Neuronal stem cell (in vitro differentiated cells): ENCODE measurements at places on chromosomes 12 and 14.

DNA sequence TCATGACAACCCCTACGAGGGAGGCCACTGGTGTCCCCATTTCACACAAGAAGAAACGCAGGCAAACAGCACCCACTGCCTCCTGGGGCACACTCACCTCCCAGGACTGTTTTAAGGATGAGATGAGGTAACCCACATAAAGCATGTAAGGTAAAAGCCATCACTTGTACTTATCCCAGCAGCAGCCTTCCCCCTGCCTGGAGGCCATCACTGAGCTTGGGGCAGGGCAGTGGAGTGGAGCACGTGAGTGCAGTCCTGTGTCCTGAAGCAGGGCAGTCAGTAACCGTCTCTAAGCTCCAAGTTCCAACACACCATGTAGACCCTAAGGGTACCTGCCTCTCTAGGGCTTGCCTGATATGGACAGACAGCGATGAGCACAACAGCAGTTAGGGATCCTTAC is 1.7 kb downstream of the POLE start:
- no peak for DNase-seq
- H3K4me3 ChIP-seq, result peak overlapping the region; percentile 71
- H3K36me3 ChIP-seq, result peaks cover 33% of the 10 kb centered on the region
- H3K27me3 ChIP-seq, result no peaks in the 10 kb centered on the region
- H3K4me1 ChIP-seq, result no peaks in the 10 kb centered on the region

DNA sequence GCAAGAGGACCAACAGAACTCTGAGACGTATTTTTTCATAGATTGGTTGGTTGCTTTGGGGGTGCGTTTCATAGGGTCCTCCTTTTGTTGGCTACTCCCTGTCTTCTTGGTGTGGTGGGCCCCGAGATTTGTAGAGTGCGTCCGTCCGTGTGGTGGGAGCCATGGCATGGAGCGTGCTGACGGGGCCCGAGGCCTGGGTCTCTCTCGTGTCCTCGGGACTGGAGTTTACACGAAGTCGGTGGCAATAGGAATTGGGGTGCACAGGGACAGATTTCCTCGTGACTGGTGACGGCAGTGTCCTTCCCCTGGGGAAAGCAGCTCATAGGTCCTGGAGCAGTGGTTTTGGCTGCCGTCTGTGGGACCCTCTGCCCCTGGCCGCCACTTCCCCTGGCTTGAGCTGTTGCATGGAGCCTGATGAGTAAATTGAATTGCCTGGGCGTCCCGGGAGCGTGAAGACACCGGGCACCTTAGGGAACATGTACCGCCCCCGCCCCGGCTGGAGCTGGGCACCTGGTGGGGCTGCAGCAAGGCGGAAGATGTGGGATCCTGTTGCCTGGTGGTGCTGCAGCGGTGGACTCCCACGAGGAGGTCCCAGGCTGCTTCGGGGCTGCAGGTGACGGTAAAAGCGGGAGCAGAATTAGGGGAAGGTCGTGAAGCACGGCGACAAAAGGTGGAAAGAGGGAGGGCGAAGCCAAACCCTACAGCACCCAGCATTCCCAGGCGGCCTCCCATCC is 153.7 kb upstream of the ALG10B start:
- no peak overlapping the region for H3K4me3 ChIP-seq
- no peak for DNase-seq
- no peak overlapping the region for H3K27ac ChIP-seq
- no peaks in the 10 kb centered on the region for H3K4me1 ChIP-seq
- H3K36me3 ChIP-seq, result no peaks in the 10 kb centered on the region

GRCh38 chr12:74889563-74890236 is 319.9 kb downstream of the KCNC2 start:
- no peak overlapping the region for H3K27ac ChIP-seq
- no peak for DNase-seq
- H3K27me3 ChIP-seq, result no peaks in the 10 kb centered on the region
- H3K4me3 ChIP-seq, result no peak overlapping the region
- H3K36me3 ChIP-seq, result no peaks in the 10 kb centered on the region

- H3K27ac ChIP-seq, result no peak overlapping the region
- H3K4me3 ChIP-seq, result no peak overlapping the region
- DNase-seq, result no peak
Observed at GRCh38 chr12:52200781-52201450, 9.1 kb upstream of the KRT80 start.

GRCh38 chr12:69516950-69517349 is 46.8 kb downstream of the FRS2 start:
- no peaks in the 10 kb centered on the region for H3K27me3 ChIP-seq
- no peak overlapping the region for H3K27ac ChIP-seq
- no peak for DNase-seq

- no peaks in the 10 kb centered on the region for H3K36me3 ChIP-seq
- no peak overlapping the region for H3K4me3 ChIP-seq
- H3K4me1 ChIP-seq, result no peaks in the 10 kb centered on the region
Observed at GRCh38 chr14:92460541-92460915, 53.1 kb upstream of the RIN3 start.

DNA sequence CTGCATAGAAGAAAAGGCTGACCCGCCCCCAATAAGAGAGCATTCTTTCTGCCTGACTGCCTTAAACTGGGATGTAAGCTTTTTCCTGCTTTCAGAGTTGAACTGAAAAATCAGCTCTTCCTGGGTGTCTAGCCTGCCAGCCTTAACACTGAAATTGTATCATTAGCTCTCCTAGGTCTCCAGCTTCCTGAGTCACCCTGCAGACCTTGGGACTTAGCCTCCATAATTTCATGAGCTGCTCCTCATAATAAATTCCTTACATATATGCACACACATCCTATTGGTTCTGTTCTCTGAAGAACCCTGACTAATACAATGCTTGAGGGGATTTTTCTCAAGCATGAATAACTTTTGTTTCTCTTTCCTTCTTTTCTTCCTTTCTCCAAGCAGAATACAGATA is 76.4 kb upstream of the FAR2 start:
- no peak overlapping the region for H3K4me3 ChIP-seq
- DNase-seq, result no peak
- peaks cover 2% of the 10 kb centered on the region for H3K4me1 ChIP-seq

DNA sequence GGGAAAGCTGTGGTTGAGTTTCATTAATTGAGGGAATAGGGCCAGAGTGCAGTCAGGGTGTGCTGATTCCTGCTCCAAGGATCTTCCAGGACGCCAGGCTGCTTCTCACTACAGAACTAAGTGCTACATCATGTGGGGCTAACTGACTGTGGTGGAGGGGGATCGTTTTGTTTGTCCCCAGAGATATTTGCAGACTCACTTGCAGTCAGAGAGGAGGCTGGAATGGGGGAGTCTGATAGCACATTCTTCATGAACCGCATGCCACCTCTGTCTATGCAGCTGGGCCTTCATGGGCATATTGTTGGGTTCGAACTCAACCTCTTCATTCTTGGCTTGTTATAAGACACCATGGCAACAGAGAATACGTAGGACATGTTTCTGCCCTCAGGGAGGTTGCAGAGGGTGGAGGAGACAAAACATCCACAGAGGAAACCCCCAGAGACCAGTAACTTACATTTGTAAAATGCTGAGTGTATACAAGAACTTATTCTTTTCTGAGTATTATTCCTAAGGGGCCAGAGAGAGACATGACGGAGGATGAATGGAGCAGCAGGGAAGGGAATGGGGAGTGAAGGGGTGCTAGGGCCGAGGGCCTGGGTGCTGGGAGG is 13.0 kb downstream of the KRT7 start:
- peaks cover 4% of the 10 kb centered on the region for H3K4me1 ChIP-seq
- H3K36me3 ChIP-seq, result no peaks in the 10 kb centered on the region
- H3K4me3 ChIP-seq, result no peak overlapping the region

GRCh38 chr12:67928621-67929383 is 60.4 kb upstream of the IFNG-AS1 start:
- no peaks in the 10 kb centered on the region for H3K36me3 ChIP-seq
- DNase-seq, result no peak
- no peak overlapping the region for H3K4me3 ChIP-seq
- no peak overlapping the region for H3K27ac ChIP-seq
- H3K27me3 ChIP-seq, result no peaks in the 10 kb centered on the region

GRCh38 chr14:74429991-74430390 is 4.0 kb upstream of the SYNDIG1L start:
- H3K4me1 ChIP-seq, result peaks cover 20% of the 10 kb centered on the region
- no peaks in the 10 kb centered on the region for H3K36me3 ChIP-seq
- no peak for DNase-seq

- no peak overlapping the region for H3K4me3 ChIP-seq
- H3K36me3 ChIP-seq, result no peaks in the 10 kb centered on the region
- no peak overlapping the region for H3K27ac ChIP-seq
- DNase-seq, result no peak
Observed at GRCh38 chr12:6235499-6235898, 35.3 kb downstream of the CD9 start.

DNA sequence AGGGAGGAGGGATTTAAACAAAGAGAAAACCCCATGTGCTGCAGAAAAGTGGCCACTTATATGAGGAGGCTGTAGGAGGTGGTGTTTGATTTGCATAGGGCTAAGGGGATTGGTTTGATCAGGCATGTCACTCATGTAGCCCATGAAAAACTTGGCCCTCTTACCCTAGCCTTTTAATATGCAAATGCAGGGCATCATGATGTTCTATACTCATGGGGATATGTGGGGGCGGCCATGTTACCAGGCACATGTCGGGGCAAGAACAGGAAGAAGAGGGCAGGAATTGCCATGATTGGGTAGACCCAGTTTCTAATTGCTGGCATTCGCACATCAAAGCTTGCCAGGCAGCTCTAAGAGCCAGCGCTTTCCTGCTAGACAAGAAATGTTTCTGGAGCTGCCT is 28.8 kb downstream of the KLRK1 start:
- no peaks in the 10 kb centered on the region for H3K36me3 ChIP-seq
- no peak for DNase-seq
- no peaks in the 10 kb centered on the region for H3K27me3 ChIP-seq

DNA sequence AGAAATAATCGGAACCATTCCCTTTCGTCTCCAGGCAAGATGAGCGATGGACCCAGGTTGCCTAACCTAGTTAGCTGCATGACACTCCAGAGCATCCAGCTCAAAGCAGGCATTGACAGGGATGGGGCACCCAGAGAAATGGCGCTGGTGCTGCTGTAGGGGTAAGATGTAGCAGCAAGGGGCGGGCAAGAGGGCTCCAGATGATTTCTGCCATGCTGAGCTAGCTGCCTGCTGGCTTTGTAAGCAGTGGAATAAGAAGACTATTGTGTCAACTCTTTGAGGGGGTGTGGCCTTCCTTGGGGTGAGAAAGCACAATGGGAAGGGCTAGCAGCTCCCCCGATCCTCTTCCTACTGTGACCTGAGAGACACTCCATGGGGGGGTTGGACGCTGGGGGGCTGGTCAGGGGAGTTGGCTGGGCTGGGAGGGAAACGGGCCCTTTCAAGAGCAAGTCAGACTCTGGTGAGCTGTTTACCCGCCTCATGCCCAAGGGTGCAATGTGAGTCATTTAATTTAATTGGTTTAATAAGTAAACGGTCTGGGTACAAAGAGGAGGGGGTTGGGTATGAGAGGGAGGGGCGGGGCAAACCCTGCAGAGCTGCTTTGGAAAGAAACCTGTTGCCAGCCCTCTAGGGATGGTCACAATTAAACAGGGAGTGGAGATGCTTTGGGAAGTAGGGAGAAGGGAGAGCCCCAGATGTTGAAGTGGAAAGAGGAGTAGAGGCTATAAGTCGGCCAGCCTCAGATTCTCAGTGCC is 50.5 kb downstream of the B4GALNT3 start:
- H3K27ac ChIP-seq, result peak overlapping the region; percentile 72
- no peaks in the 10 kb centered on the region for H3K27me3 ChIP-seq
- no peaks in the 10 kb centered on the region for H3K36me3 ChIP-seq
- no peak overlapping the region for H3K4me3 ChIP-seq
- H3K4me1 ChIP-seq, result peaks cover 21% of the 10 kb centered on the region
